ENCODE measurements at places on chromosomes 7 and 10. TPM values are rescaled to one million over a fixed set of nuclear protein-coding genes. Genes with fewer than 3 reads are reported as not detected.

DNA sequence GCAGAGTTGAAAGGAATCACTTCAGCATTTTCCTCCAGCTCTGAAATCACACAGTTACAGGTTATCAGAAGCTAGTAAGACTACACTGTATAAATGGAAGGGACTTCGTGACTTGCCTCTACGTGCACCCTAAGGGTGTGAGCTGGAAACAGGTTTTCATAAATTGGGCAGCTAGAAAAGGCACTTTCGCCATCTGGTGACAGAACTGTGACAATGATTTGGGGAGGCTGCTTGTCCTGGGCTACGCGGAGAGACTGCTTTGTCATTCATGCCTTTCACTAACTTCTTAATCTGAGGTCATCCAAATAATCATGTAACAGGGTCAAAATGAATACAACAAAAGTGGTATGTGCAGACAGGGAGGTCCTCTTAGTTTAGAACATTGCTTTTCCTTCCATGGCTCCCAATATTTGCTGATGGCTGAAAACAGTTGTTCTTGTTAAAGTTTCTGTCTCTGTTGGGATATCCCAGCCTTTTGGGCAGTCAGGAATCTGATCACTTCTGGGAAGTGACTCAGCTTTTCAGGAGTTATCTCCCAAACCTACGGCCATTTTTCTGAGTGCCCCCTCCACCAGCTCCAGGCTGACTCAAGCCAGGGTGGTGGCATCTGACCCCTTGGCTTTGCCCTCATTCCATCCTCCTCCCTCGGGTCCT lies 17.8 kb downstream of the VWC2 start:
- no peak for DNase-seq
- no peaks in the 10 kb centered on the region for H3K27me3 ChIP-seq
- H3K4me1 ChIP-seq = no peaks in the 10 kb centered on the region
- no peaks in the 10 kb centered on the region for H3K36me3 ChIP-seq
- H3K27ac ChIP-seq = no peak overlapping the region
- no peak overlapping the region for H3K4me3 ChIP-seq

The PIK3CG gene
- 44.8 TPM for total RNA-seq

- H3K27me3 ChIP-seq = no peaks in the 10 kb centered on the region
- H3K4me3 ChIP-seq = no peak overlapping the region
- DNase-seq = no peak
- H3K4me1 ChIP-seq = peaks cover 62% of the 10 kb centered on the region
- H3K27ac ChIP-seq = no peak overlapping the region
Observed at GRCh38 chr10:14652067-14652466, 122.6 kb downstream of the FAM107B start.

DNA sequence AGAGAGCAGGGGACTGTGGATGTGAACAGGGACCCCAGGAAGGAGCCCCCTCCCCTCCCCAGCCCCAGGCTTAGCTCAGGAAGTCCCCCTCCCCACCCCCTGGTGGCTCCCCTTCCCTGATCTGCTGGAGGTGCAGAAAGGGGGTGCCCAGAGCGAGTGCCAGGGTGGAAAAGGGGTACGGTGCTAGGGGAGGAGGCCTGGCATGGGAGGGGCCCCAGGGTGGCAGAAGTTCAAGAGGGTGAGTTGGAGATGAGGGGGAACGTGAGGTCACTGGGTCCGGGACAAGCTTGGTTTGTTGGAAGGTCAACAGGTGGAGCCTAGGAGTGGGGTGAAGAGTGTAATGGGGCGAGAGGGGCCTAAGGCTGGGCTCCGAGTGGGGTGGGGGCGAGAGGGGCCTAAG lies 21.5 kb upstream of the TBL2 start:
- no peaks in the 10 kb centered on the region for H3K4me1 ChIP-seq
- H3K36me3 ChIP-seq = no peaks in the 10 kb centered on the region
- no peaks in the 10 kb centered on the region for H3K27me3 ChIP-seq
- no peak for DNase-seq

The LLCFC1 gene
- not detected for total RNA-seq

DNA sequence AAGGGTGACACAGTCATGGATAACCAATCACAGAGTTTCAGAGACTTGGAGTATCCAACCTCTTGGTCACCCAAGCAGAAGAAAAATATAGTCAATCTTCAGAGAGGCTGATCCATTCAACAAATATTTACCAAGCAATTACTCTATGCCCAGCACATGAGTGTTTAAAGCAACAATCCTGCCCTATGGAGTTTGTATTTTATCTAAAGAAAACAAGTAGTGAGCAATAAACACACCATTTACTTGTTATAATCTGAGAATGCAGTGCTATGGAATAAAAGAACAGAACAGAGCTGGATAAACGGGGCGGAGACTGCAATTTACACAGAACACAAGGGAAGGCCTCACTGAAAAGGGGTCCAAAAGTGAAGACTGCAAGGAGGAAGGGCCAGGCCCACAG lies 63.8 kb downstream of the GRB10 start:
- DNase-seq = no peak
- no peak overlapping the region for H3K4me3 ChIP-seq
- H3K4me1 ChIP-seq = no peaks in the 10 kb centered on the region
- H3K27me3 ChIP-seq = no peaks in the 10 kb centered on the region
- H3K27ac ChIP-seq = no peak overlapping the region
- no peaks in the 10 kb centered on the region for H3K36me3 ChIP-seq

GRCh38 chr7:70744492-70744891 lies 387.5 kb upstream of the GALNT17 start:
- no peaks in the 10 kb centered on the region for H3K4me1 ChIP-seq
- H3K27me3 ChIP-seq = no peaks in the 10 kb centered on the region
- no peak overlapping the region for H3K4me3 ChIP-seq
- DNase-seq = no peak
- no peak overlapping the region for H3K27ac ChIP-seq

- H3K4me3 ChIP-seq = no peak overlapping the region
- DNase-seq = no peak
- H3K27me3 ChIP-seq = no peaks in the 10 kb centered on the region
- H3K27ac ChIP-seq = no peak overlapping the region
- no peaks in the 10 kb centered on the region for H3K36me3 ChIP-seq
- H3K4me1 ChIP-seq = no peaks in the 10 kb centered on the region
Observed at GRCh38 chr10:124194199-124194824, 100.9 kb upstream of the CHST15 start.

DNA sequence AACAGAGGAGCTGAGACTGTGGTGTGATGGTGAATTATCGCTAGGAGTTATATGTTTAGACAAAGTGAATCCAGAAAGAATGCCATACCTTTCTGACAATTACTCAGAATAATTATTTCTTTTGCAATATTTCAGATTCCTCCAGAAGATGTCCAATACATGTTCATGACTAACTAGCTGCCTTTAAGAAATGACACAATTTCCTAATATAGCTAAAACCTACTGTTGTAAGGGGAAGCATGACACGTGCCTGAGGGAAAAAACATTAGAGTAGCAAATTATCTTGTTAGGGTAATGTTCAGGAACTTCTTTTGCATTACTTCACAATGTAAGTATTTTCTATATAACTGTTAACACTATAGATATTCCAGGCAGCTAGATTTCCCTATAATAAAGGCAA lies 150.3 kb downstream of the COL28A1 start:
- no peaks in the 10 kb centered on the region for H3K4me1 ChIP-seq
- H3K4me3 ChIP-seq = no peak overlapping the region
- no peaks in the 10 kb centered on the region for H3K36me3 ChIP-seq
- no peak for DNase-seq
- H3K27ac ChIP-seq = no peak overlapping the region

The MMRN2 gene
- not detected for total RNA-seq

GRCh38 chr10:119754085-119754484 lies 28.2 kb downstream of the INPP5F start:
- H3K27ac ChIP-seq = no peak overlapping the region
- peaks cover 16% of the 10 kb centered on the region for H3K4me1 ChIP-seq
- no peaks in the 10 kb centered on the region for H3K27me3 ChIP-seq
- H3K36me3 ChIP-seq = peaks cover 16% of the 10 kb centered on the region

- H3K4me3 ChIP-seq = no peak overlapping the region
- no peak overlapping the region for H3K27ac ChIP-seq
- H3K36me3 ChIP-seq = no peaks in the 10 kb centered on the region
- no peaks in the 10 kb centered on the region for H3K27me3 ChIP-seq
- H3K4me1 ChIP-seq = no peaks in the 10 kb centered on the region
- DNase-seq = no peak
Observed at GRCh38 chr10:122571892-122572291, 11.3 kb downstream of the DMBT1 start.

- no peak overlapping the region for H3K4me3 ChIP-seq
- H3K36me3 ChIP-seq = peaks cover 3% of the 10 kb centered on the region
- no peak for DNase-seq
- H3K27me3 ChIP-seq = no peaks in the 10 kb centered on the region
- no peak overlapping the region for H3K27ac ChIP-seq
Observed at GRCh38 chr7:151683615-151684407, 164.1 kb upstream of the RHEB start.

DNA sequence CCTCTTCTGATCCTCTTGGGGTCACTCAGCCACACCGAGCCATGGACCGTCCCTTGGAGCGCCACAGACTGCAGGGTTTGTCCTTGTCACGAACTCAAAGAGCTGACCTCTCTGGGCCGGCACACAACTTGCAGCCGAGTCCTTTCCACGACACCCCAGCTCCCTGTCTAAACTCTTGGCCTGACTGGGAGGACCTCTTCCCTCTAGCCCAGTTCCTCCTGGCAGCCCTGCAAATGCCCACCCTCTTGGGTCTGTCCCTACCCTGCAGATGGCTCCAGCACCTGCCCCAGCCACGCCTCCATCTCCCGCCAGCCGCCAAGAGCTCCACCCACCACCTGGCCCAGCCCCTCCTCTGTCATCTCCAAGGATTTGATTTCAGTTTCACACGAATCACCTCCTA lies 339.2 kb downstream of the DNAJB6 start:
- H3K27me3 ChIP-seq = no peaks in the 10 kb centered on the region
- H3K27ac ChIP-seq = no peak overlapping the region
- no peak overlapping the region for H3K4me3 ChIP-seq
- H3K4me1 ChIP-seq = no peaks in the 10 kb centered on the region

- no peak overlapping the region for H3K4me3 ChIP-seq
- no peaks in the 10 kb centered on the region for H3K4me1 ChIP-seq
- H3K27ac ChIP-seq = no peak overlapping the region
- peaks cover 20% of the 10 kb centered on the region for H3K36me3 ChIP-seq
Observed at GRCh38 chr10:28594406-28594805, 61.5 kb downstream of the WAC start.

DNA sequence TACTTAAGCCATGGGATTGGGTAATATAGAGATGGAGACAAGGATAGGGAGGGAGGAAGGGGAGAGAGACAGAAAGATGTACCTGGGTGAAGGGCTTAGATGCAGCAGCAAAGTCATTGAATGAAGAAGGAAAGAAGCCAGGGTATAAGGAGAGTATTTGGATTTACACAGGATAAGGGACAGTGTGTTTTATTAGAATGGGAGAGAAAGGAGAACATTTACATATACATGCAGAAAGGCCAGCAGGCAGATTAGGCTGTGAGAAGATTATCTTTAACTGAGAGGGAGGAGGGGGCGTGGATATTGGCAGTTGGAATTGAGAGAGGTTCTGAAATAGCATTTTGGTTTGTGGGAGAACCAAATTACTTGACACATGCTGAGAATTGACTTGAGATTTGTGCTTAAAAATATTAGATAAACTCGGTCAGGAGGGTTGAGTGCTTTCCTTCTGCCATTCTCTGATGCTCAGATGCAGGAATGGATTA lies 161.5 kb upstream of the ZNF804B start:
- H3K4me1 ChIP-seq = no peaks in the 10 kb centered on the region
- no peaks in the 10 kb centered on the region for H3K36me3 ChIP-seq
- no peak overlapping the region for H3K27ac ChIP-seq
- no peak for DNase-seq
- no peaks in the 10 kb centered on the region for H3K27me3 ChIP-seq

GRCh38 chr10:29703271-29703670 lies 68.5 kb upstream of the SVIL start:
- H3K4me3 ChIP-seq = no peak overlapping the region
- H3K27ac ChIP-seq = no peak overlapping the region
- H3K36me3 ChIP-seq = no peaks in the 10 kb centered on the region
- no peaks in the 10 kb centered on the region for H3K4me1 ChIP-seq

- peaks cover 20% of the 10 kb centered on the region for H3K4me1 ChIP-seq
- peaks cover 13% of the 10 kb centered on the region for H3K27me3 ChIP-seq
- H3K27ac ChIP-seq = no peak overlapping the region
- no peaks in the 10 kb centered on the region for H3K36me3 ChIP-seq
Observed at GRCh38 chr7:143405173-143406001, 3.3 kb downstream of the EPHA1 start.

DNA sequence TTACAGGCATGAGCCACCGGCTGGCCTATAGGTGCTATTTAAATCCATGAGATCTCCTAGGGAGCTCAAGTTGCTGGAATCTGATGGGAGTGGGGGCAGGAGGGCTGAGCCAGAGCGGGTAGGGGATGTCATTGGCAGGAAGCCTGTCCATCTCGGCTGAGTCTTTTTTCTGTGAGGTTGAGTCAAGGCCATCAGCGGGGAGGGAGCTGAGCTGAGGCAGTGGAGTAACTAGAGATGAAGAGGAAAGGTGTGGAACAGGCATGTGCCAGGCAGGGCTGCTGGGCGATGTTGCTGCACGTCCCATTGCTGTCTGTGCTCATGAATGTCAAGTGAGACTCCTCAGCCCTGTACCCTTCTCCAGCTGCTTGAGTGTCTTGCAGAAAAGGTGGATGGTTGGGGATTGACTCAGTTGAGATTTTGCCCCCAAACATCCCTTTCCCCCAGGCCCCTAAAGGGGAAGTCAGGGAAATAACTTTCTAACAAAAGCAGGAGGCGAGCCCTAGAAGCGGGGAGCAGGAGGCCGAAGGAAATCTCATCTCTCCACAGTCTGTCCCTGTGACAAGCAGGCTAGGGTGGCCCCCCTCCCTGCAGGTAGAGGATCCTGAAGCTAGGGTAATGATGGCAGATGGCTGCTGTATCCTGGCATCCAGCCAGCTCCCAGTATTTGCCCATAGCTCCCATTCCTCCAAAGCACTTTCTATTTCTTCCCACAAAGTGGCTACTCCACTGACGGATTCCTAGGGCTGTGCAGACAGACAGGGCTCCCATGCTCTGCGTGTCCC lies 5.4 kb downstream of the ATP6V1F start:
- no peak for DNase-seq
- H3K27me3 ChIP-seq = peaks cover 9% of the 10 kb centered on the region
- no peak overlapping the region for H3K27ac ChIP-seq
- peaks cover 28% of the 10 kb centered on the region for H3K4me1 ChIP-seq

The SLC26A3 gene
- total RNA-seq = not detected

Measured in B cell (primary cell).